ENCODE measurements at places on chromosomes 12 and 14.
A peak's percentile ranks its signal among the peaks of the same experiment; 100 is the strongest.

GRCh38 chr14:103529383-103530365 is 678 bp downstream of the TRMT61A start:
- DNase-seq, result no peak

DNA sequence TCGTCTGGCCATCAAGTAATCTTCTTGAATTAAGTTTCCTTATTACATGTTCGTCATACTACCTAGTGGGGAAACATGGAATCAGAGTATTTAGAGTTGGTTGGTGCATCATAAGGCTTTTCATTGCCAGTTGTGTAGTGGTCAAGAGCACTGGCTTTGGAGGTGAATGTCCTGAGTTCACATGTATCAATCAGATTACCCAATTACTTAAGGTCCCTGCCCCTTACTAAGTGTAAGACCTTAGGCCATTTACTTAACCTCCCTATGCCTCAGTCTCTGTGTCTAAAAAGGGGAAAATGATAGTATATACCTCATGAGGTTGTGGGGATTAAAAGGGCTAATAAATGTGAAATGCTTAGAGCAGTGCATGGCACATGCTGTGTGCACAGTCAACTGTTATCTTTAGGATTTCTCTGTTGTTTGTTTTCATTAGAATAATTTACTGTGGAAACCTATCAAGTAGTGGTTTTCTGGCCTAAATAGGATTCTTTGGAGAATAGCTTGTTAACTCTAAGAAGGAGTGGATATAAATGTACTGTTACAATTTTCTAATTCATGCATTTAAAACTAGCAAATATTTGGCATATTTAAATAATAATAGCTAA is 27.0 kb downstream of the MSRB3 start:
- DNase-seq, result no peak

GRCh38 chr14:59925797-59926196 is 5.9 kb downstream of the LRRC9 start:
- DNase-seq, result no peak

DNA sequence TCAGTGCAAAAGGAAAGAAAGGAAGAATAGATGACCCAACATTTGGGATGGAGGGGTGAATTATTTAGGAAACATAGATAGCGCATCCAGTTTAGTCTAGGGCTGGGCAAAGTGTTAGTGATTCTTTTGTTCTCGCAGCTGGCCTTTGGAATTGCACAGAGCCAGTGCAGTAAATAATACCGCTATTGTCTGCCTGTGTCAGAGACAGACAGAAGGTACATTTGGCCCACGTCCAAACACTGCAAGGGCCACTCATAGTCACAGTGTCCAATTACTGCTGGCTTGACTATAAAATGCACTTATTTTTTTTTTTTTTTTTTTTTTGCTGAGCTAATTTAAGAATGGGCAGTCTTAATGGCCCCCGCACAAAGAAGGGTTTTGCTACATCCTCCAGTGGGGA is 638.6 kb downstream of the BCL11B start:
- DNase-seq, result peak; percentile 29

DNA sequence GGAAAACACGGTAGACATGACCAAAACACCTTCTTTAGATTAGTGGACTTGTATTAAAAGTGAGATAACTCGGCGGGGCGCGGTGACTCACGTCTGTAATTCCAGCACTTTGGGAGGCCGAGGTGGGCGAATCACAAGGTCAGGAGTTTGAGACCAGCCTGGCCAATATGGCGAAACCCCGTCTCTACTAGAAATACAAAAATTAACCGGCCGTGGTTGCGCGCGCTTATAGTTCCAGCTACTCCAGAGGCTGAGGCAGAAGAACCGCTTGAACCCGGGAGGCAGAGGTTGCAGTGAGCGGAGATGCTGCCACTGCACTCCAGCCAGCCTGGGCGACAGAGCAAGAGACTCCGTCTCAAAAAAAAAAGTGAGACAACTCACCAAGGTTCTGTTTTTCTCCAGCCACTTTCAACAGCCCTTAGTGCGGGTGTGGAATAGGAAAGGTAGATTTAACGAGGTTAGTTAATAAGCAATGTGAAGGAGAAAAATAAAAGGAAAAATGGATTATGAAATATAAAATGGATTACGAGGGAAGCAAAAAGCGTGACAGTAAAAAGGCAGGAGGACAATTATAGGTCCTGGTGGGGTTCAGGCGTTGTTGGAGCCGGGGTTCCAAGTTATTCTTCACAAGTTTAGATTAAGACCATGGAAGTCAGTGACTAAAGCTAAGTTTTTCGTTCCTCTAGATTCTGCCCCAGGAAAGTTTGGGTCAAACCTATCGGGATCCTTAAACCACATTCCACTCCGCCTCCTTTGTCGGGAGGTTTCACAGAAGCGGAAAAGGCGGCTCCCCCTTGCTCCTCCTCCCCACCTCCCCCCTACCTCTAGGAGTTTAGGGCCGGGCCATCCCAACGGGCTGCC is 534 bp downstream of the PPP2R3C start:
- no peak for DNase-seq

DNA sequence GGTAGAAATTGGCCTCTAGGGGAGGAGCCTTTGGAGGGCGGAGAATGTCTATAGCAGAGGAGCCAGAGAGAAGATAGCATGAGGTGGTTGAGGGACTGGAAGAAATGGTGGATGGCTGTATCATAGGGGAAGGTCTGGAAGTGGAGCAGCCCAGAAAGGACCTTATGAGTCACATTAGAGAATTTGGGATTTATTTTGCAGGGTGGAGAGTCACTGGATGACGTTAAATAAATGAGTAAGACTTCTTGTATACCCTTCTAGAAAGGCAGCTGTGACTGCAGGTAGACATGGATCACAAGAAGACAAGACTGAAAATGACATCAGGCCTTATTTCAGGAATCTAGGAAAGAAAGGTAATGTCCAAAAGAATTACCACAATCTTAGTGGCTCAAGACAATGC is 208.2 kb upstream of the TMTC1 start:
- DNase-seq, result no peak

DNA sequence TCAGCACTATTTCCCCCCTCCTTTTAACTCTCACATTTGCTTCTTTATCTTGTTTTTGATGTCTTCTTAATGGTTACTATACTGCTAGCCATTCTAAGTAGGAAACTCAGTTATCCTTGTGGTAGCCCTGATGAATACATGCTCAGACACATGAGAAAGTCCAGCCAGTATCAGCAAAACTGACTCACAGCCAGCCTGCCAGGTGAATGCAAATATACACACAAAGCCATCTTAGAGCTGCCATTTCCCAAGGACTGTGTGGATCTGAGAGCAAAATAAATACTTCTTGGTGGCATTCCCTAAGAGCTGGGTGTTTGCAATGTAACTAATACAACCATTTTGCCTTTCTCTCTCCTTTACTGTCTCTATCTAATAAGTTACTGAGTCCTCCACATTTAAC is 455.2 kb downstream of the CCER1 start:
- no peak for DNase-seq

Data from occipital lobe (tissue), 3 donors.